Stimulated activated CD8-positive, alpha-beta memory T cell treated with anti-CD3 and anti-CD28 coated beads, Interleukin-4, amount 100 ng/mL, for 4 hours (primary cell): ENCODE measurements at places on chromosomes 1 and 21.

DNA sequence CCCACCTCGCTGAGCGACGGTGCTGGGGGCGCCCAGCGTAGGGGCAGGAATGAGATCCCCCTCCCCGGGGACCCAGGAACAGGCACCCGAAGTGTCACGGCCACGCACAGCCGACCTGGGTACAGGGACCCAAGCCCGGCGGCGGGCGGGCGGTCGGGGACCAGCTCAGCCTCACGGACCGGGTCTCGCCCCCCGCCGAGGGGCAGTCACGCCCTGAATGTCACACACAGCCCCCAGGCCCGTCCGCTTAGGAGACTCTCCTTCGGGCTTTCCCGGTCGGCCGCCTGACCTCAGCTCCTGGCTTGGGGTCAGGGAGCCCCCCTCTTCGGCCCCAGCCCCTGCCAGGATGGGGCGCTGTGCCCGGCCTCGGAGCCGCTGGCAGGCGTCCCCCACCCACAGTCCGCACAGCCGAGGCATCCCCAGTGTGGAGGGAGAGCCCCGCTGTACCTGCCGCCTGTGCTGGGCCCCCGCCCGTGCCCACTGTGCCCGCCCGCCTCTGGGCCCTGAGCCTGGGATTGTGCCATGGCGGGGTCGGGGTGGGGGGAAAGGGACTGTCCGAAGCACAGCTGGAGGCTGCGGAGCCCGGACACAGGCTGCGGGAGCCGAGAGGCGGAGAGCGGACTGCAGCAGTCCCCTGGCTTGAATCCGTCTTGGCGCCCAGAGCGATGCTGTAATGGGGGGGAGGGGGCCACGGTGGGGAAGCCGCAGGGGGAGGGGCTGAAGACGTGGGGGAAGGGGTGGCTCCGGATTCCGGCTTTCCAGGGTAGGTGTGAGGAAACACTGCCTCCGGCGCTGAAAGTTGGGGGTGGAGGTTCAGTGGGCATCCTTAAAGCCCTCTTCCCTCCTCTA, 627 bp upstream of the DLGAP3 start:
- no peak for DNase-seq

GRCh38 chr1:228096416-228097332, 6.5 kb downstream of the C1orf35 start:
- DNase-seq, result no peak

GRCh38 chr21:43923391-43923790, 58.4 kb downstream of the AGPAT3 start:
- no peak for DNase-seq

- DNase-seq, result no peak
Measured at GRCh38 chr1:119926553-119926952, 30.2 kb upstream of the ADAM30 start.

DNA sequence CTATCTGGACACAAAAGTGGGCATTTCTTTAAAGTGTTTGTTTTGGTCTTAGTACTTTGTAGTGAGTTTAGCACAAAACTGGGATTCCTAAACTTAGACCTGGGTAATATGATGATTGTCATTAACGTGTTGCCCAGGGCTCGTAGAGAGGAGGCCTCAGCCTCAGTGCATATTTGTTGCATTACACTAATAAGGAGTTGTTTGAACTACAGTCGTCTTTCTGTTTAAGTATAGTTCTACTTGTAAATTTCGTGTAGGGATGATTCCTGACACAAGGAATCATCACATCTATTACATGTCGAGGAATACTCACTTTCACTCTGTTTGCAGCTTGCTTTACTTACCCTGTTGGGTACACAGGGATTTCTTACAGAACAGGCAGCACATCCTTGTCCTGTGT, 85.0 kb downstream of the PRDM2 start:
- no peak for DNase-seq

- DNase-seq, result no peak
Measured at GRCh38 chr21:26179501-26179900, 8.9 kb upstream of the APP start.

- DNase-seq, result no peak
Measured at GRCh38 chr1:236065509-236066005, 667 bp upstream of the NID1 start.

- DNase-seq, result no peak
Measured at GRCh38 chr21:24217151-24217550, 1390.1 kb downstream of the MRPL39 start.

- DNase-seq, result no peak
Measured at GRCh38 chr1:16276302-16277030, 39.5 kb upstream of the CPLANE2 start.

- no peak for DNase-seq
Measured at GRCh38 chr1:9341301-9341845, 48.7 kb downstream of the SPSB1 start.

DNA sequence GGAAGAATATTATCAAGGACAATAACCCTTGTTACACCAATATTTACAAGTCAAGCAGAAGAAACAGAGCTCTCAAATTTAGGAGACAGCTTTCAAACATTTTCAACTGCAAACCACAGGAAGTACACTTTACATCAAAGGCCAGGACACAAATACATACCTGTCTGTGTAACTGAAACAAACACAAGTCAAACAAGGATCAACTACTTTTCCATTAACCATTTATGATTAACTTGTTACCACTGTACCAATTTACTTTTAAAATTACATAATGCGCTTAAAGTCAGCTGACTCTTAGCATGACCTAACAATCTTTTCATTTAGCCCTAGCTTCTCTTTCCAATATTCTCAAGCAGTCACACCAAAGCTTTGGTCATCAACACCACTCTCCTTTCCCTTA, 43.5 kb downstream of the TRIM33 start:
- DNase-seq, result no peak

DNA sequence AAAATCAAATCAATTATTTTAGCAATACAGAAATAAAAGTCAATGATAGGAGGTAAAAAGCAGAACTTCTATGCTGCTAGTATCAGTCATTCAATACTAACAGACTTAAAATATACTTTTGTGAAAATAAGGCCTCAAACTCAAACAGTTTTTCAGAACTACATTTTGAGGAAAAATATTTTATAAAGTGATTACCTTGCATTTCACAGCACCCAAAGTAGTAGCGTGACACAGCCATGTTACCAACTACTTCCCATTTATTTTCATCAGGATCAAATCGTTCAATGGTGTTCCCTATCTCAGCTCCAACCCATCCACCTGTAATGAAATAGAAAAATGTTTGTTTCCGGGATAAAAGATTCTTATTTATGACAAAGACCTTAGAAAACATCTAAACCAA, 28.7 kb downstream of the TMEM69 start:
- DNase-seq, result no peak

- no peak for DNase-seq
Measured at GRCh38 chr1:210366767-210367166, 38.1 kb downstream of the HHAT start.

DNA sequence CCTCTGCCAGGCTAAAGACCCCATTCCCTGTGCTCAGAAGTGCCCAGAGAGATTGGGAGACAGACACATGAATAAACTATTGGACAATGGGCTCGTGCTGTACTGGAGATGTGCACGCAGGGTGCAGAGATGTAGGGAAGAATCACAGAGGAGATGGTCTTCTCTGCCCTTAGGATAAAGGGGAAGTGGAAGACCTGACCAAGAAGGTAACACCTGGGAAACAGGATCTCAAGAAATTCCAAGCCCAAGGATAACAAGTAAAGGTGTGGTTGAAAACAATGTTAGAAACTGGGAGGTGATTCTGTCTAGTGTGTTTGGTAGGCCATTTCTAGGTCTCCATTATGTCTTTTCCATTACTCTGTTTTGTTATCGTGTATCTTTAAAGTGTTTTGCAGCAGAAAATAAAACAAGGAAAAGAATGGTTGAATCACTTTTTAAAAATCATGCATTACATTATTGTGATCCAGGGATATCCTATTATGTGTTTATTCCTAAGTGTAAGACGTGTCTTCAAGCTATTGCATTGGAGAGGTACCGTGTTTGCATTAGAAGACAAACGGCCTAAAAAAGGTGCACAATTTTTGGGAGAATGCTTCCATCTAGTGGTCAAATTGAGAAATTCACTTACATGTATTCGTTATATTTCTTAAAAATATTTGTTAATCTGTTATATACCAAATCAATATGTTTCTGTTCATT, 40.8 kb upstream of the KCTD3 start:
- DNase-seq, result no peak

- DNase-seq, result no peak
Measured at GRCh38 chr1:54302951-54303843, 103.0 kb downstream of the SSBP3 start.

DNA sequence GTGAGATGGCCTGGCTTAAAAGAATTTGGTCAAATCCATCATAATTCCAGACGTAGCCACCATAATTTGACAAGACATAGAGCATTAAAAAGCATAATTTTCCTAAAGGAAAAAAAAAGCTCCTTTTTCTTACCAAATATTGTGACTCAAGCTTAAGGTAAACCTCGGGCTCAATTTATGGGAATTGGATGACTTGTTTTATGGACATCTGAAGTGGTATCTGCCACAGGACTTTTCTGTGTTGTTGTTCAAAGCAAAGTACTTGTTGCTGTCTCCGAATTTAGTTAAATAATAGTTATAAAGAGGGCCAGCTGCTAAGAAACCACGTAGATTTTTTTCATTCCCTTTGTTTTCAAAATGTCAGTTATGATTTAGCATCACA, 1.1 kb downstream of the MPZL1 start:
- DNase-seq, result no peak

GRCh38 chr1:93617670-93618499, 63.8 kb downstream of the BCAR3 start:
- no peak for DNase-seq

- DNase-seq, result no peak
Measured at GRCh38 chr1:100535264-100535663, 2.7 kb upstream of the GPR88 start.

DNA sequence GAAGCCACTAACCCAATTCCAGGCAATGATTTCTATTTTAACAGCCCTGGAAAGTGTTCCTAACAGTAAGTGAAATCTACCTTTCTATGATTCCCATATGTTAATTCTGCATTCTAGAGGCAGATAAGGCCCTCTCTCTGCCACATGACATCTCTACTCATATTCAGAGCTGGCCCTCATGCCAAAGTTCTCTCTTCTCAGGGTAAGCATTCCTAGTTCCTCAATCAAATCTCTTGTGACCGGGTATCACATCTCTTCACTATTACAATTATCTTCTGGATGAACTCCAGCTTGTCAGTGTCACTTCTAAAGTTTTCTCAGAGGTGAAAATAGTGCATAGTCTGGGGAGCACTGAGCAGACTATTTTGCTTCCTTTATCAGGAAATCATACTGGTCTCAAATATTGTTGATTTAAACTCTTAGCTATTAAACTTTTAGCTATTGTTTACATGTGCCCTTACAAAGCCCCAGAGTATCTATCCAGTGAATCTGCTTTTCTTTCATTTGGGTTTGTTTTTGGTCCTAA, 66.4 kb upstream of the TNFSF18 start:
- DNase-seq, result no peak

GRCh38 chr1:75539230-75540116, 71.4 kb downstream of the SLC44A5 start:
- no peak for DNase-seq

- no peak for DNase-seq
Measured at GRCh38 chr1:237235091-237235490, 193.1 kb downstream of the RYR2 start.

DNA sequence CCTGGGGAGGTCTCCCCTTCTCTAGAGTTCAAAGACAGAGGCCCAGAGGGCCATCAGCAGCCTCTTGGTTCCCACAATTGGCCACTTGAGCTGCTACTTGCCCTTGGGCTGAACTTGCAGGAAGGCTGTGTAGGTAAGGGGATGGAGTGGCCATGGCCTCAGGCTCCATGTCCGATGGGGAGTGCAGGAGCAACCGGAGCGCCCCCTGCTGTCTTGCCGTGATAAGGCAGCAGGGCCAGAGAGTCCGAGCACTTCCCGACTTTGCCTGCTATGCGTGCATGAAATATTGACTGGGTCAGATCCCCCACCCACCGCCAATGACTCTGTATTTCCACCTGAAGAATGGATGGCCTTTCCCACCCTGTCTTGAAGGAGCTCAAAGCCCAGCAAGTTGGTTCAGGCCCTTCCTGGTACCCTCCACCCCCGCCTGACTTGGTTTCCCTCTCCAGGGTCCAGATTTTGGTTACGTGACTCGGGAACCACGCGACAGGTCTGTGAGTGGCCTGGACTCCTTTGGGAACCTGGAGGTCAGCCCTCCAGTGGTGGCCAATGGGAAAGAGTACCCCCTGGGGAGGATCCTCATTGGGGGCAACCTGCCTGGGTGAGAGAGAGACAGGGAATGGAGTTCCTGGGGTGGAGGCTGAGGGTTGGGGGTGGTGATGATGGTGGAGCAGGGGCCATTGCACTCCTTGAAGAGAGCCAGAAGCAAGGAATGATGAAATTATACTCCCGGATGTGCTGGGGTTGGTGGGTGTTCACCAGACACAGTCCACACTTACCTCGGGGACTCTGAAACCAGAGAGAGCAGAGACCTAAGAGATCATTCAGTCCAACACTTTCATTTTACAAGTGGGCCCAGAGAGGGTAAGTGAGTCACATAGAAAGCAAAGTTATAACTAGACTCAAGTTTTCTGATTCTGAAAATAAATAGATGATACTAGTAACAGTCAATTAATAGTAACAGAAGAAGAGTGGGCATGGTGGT, 25.6 kb downstream of the PADI3 start:
- DNase-seq, result no peak

DNA sequence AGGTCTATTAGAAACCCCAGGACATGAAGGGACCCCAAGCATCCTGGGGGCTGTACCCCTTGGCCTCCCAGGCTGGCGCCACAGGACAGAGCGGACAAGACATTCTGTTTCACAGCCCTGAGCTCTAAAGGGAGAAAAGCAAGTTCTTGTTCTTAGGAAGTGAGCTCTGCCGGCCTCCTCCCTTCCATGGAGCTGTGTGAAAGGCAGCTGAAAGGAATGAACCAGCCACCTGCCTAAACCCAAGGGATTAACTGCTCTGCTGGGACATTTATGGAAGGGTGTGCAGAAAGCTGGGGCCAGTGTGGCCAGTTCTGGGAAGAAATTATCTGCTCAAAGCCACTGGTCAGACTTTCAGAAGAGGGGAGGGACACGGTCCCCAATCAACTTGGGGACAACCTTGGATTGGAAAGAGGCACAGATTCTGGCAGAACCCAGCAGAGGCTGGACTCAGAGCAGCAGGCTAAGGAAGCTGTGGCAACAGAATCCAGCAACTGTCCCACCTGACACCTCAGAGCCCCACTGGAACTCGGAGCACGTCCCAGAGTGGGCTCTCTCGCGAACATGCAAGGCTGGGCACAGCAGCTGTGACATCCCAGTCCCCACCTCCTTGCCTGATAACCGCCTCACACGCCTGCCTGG, 2.1 kb downstream of the KLHL21 start:
- DNase-seq, result no peak

DNA sequence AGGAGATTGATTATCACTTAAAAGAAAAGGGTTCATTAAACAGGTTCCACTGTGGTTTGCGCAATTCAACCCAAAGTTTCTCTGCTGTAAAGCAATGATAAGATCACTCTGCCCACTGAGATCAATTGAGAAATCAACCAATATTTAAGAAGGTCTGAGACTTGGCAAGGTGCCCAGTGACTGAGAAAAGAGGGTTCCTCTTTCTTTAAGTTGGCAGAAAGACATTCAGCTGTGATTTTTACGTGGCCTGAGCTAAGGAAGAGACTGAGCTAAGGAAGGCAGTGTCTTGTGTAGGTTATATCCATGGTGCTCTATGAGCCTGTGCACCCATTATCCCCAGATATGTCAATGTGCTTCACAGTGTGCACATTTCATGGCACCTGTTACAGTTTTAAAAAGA, 344.1 kb downstream of the DISC1 start:
- no peak for DNase-seq
